DMS 273 treated with DMSO at 0.1 percent for 48 hours (cell line): ENCODE measurements at places on chromosomes 2 and 18.

- no peak for DNase-seq
These were observed 205.9 kb downstream of the ACKR3 start for GRCh38 chr2:236775511-236775910.

- no peak for DNase-seq
These were observed 9.1 kb upstream of the ATG16L1 start for GRCh38 chr2:233242231-233242927.

- DNase-seq = no peak
These were observed 569.1 kb downstream of the ARHGAP15 start for GRCh38 chr2:143698352-143698751.

DNA sequence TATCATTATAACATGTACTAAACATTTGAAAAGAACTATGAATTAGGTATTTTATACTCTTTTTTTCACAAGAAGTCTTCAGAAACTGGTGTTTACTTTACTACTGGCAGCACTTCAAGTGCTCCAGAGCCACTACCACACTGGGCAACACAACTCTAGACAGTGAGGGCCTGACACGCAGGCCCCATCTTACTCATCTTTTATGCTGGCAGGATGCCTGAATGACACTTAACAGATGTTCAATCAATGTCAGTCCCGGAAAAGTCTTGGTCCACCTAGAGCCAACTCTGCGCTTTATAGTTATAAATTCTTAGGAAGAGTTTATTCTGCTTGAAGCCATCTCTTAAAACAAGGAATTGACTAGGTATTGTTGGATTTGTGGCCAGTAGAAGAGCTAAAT is 8.7 kb upstream of the WIPF1 start:
- peak; percentile 6 for DNase-seq

GRCh38 chr2:189933041-189933440 is 129.5 kb downstream of the MSTN start:
- DNase-seq = no peak

DNA sequence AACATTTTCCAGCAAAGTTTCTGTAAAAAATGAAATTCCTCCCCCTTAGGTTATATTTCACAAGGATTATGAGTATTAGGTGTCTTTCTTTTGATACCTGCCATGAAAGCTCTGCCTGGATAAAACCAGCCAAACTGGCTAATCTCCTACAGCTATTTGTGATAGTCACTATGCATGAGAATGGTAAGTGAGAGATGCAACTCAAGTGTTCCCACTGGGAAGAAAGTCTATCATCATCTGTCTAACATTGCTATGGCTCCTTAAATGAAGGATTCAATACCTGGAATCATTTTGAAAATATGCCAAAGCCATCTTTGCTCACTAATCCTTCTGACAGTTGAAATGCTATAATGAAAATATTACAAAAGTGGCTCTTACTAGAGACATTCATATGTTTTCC is 339.9 kb upstream of the LRRTM4 start:
- no peak for DNase-seq

DNA sequence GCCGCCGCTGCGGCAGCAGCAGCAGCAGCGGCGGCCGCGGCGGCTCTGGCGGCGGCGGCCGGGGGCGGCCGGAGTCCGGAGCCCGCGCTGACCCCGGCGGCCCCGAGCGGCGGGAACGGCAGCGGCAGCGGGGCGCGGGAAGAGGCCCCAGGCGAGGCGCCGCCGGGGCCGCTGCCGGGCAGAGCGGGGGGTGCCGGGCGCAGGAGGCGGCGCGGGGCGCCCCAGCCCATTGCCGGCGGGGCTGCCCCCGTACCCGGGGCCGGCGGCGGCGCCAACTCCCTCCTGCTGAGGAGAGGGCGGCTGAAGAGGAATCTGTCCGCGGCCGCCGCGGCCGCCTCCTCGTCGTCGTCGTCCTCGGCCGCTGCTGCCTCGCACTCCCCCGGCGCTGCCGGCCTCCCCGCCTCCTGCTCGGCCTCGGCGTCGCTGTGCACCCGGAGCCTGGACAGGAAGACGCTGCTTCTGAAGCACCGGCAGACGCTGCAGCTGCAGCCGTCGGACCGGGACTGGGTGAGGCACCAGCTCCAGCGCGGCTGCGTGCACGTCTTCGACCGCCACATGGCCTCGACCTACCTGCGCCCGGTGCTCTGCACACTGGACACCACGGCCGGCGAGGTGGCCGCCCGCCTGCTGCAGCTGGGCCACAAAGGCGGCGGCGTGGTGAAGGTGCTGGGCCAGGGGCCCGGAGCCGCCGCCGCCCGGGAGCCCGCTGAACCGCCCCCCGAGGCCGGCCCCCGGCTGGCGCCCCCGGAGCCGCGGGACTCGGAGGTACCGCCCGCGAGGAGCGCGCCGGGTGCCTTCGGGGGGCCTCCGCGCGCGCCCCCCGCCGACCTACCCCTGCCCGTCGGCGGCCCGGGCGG is 646 bp downstream of the PHLPP1 start:
- no peak for DNase-seq

- no peak for DNase-seq
These were observed 26.0 kb upstream of the HPCAL1 start for GRCh38 chr2:10276481-10277292.
